Activated CD8-positive, alpha-beta T cell treated with anti-CD3 and anti-CD28 coated beads for 36 hours (primary cell): ENCODE measurements at places on chromosomes 3 and 15. TPM values are rescaled to one million over a fixed set of nuclear protein-coding genes. Genes with fewer than 3 reads are reported as not detected.

- no peak overlapping the region for H3K4me3 ChIP-seq
- no peaks in the 10 kb centered on the region for H3K4me1 ChIP-seq
- DNase-seq: peak; percentile 37
- H3K36me3 ChIP-seq: no peaks in the 10 kb centered on the region
- H3K27me3 ChIP-seq: peaks cover 11% of the 10 kb centered on the region
Observed at GRCh38 chr3:124078953-124079911, 87.3 kb upstream of the ROPN1 start.

DNA sequence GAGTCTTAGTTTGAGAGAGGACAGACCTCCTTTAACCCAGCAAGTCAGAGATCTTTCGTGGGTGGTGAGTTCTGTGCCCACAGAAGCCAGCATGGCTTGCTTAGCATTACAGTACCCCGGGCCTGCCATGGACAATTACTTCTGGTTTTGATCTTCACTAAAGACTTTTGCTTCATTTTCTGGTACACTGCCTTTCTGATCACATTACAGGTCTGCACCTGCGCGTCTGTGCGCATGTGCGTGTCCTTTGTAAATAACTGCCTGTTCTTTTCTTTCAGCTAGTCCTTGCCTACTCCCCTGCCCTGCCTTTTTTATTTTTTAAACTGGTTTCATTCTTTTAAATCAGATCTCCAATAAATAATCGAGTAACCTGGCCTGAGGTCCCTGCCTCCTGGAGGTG, 57.1 kb upstream of the CMTM8 start:
- H3K4me3 ChIP-seq: no peak overlapping the region
- no peak for DNase-seq

- H3K27me3 ChIP-seq: peaks cover 14% of the 10 kb centered on the region
- H3K4me1 ChIP-seq: no peaks in the 10 kb centered on the region
- no peaks in the 10 kb centered on the region for H3K36me3 ChIP-seq
- H3K27ac ChIP-seq: no peak overlapping the region
Observed at GRCh38 chr3:107826727-107827126, 264.1 kb downstream of the CD47 start.

GRCh38 chr3:14439501-14440167, 37.2 kb downstream of the SLC6A6 start:
- peak overlapping the region; percentile 1 for H3K27ac ChIP-seq
- H3K36me3 ChIP-seq: peaks cover 5% of the 10 kb centered on the region
- H3K4me3 ChIP-seq: no peak overlapping the region
- DNase-seq: no peak

DNA sequence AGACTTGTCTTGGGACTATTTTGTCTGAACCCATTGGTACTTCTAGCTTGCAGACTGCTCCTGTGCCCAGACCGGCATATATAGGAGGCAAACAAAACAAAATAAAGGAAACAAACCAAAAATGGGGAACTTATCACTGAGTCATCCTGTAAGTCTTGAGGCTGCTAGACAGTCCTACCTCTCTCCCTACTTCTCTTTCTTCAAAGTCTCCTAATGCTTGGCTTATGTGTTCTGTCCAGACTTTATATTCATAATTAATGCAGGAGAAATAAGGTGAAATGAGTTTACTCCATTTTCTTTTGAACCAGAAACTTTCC, 266.2 kb downstream of the ZNF385D start:
- H3K4me3 ChIP-seq: no peak overlapping the region
- no peaks in the 10 kb centered on the region for H3K4me1 ChIP-seq
- no peaks in the 10 kb centered on the region for H3K27me3 ChIP-seq
- H3K27ac ChIP-seq: no peak overlapping the region
- DNase-seq: no peak

GRCh38 chr3:45758871-45759270, 37.5 kb downstream of the SLC6A20 start:
- peaks cover 3% of the 10 kb centered on the region for H3K27me3 ChIP-seq
- H3K4me1 ChIP-seq: peaks cover 2% of the 10 kb centered on the region
- H3K27ac ChIP-seq: no peak overlapping the region
- no peak overlapping the region for H3K4me3 ChIP-seq
- no peaks in the 10 kb centered on the region for H3K36me3 ChIP-seq
- DNase-seq: no peak

RPL15 gene
- 2,671 TPM for total RNA-seq

- H3K27me3 ChIP-seq: no peaks in the 10 kb centered on the region
- DNase-seq: no peak
- no peak overlapping the region for H3K27ac ChIP-seq
- H3K4me1 ChIP-seq: peaks cover 6% of the 10 kb centered on the region
- H3K36me3 ChIP-seq: no peaks in the 10 kb centered on the region
- H3K4me3 ChIP-seq: no peak overlapping the region
Observed at GRCh38 chr3:49793486-49794085, 6.1 kb downstream of the CDHR4 start.

FEZF2 gene
- not detected for total RNA-seq

CPNE9 gene
- total RNA-seq: not detected

PODXL2 gene
- total RNA-seq: 1.3 TPM

GRCh38 chr3:194685718-194686413, at the start of gene FAM43A:
Gene FAM43A (plus strand): TSS chr3:194685883. CDS start chr3:194686827, 944 bp downstream.
- H3K36me3 ChIP-seq: no peaks in the 10 kb centered on the region
- peak within 1 kb of the TSS; percentile 80 for H3K4me3 ChIP-seq
- H3K27me3 ChIP-seq: peaks cover 17% of the 10 kb centered on the region
- DNase-seq: peak; percentile 81
- peaks cover 52% of the 10 kb centered on the region for H3K4me1 ChIP-seq

DNA sequence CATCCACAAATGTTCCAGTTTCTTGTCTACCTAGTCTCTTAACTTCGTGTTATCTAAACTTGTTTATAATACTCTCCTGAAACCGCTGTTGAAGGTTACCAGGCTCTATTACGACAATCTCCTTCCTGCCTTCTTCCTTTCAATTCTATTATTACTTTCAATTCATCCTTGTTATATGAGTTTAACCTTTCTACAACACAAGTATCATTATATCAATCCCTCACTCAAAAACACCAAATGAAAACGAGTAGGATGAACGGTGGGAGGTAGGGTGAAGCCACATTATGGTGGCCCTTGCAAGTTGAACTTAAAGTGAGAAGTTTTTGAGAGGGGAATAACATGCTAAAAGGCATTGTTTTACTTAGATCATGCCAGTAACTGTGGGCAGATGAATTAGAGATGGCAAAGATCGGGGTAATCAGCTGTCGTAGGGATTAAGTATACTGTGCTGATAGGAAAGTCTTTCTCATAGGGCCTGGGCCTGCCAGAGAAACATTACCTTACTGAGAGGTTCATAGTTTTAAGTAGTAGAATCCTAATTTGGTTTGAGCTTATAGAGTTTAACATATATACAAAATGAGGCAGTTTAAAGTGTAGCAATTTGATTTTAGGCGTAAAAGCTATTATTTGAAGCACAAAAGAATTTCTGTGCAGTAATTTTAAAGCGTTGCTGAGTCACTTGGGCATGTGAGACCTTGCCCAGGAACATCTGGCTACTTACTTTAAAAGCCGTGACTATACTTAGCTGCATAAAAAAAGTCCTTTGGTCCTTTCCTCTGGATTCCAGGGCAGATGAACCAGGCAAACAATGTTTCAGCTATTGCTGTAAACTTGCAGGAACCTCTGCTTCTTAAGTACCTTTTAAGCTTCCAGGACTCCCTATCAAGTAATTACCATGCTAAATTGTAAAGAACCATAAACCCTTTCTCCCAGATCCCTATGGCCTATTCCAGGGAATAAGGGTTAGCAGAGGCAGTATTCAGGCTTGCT, 3.3 kb upstream of the CEP97 start:
- H3K36me3 ChIP-seq: no peaks in the 10 kb centered on the region
- no peaks in the 10 kb centered on the region for H3K27me3 ChIP-seq
- H3K27ac ChIP-seq: peak overlapping the region; percentile 94

GRCh38 chr3:23747841-23748240, 57.9 kb upstream of the UBE2E1 start:
- H3K36me3 ChIP-seq: no peaks in the 10 kb centered on the region
- no peak overlapping the region for H3K4me3 ChIP-seq
- no peak overlapping the region for H3K27ac ChIP-seq

CLDN16 gene
- total RNA-seq: not detected

ALCAM gene
- total RNA-seq: 13.9 TPM

GRCh38 chr15:69161878-69162213, 1.4 kb downstream of the GLCE start:
- H3K4me3 ChIP-seq: peak overlapping the region; percentile 91
- no peak overlapping the region for H3K27ac ChIP-seq
- peaks cover 12% of the 10 kb centered on the region for H3K4me1 ChIP-seq
- no peaks in the 10 kb centered on the region for H3K36me3 ChIP-seq

TIPIN gene
- 50.1 TPM for total RNA-seq

GRCh38 chr15:45729141-45729540, 94.3 kb downstream of the SQOR start:
- no peak overlapping the region for H3K27ac ChIP-seq
- no peaks in the 10 kb centered on the region for H3K36me3 ChIP-seq
- H3K4me3 ChIP-seq: no peak overlapping the region
- H3K27me3 ChIP-seq: peaks cover 11% of the 10 kb centered on the region
- H3K4me1 ChIP-seq: no peaks in the 10 kb centered on the region

TMEM212 gene
- not detected for total RNA-seq

SLC22A14 gene
- total RNA-seq: not detected
